ENCODE measurements at places on chromosomes 3 and 15.

DNA sequence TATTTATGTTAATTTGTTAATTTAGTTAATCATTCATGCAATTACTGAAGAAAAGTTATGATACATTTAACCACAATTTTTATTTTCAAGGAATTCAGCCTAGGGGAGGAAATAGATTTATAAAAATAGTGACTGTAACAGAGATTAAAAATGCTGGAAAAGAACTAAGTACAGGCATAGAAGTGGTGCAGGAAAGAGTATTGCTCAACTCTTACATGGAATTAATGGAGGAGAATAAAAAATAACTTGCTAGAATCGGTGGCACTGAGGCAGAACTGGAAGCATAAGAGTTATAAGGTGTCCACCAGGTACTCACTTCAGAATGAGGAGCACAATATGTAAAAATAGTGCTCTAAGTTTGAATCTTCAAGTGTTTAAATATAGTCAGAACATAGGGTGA lies 13.5 kb upstream of the OR5AC2 start:
- DNase-seq = no peak

DNA sequence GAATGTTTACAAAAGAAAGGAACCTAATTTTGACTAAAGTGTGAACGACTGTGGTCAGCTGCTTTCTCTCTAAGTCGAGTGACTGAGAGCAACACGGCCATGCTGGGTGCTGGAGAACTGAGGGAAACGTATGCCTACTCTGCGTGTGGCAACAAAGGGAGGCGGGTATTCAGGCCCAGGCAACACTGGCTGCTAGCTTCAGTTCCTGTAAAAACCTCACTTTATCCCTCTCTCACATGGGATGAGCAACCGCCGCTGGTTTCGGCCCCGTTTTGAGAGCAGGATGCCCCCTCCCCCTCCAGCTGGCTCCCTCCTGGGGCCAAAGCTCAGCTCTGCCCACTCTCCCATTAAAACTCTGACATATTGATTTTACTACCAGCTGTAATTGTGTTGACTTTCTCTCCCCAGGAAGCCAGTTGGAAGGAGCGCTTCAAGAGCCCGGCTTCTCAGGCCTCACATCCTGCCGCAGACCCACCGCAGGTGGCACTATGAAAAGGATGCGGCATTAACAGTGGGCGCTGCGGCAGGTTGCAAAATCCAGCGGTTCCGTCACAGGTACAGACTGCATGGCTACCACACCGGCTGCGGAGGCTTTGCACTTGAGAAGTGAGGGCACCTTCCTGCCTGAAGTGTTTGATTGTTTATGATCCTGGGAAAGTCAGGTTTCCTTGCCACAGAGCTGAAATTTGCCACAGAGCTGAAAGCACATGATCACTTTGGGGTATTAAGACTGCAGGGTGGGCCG lies 12.7 kb downstream of the PLXND1 start:
- no peak for DNase-seq

DNA sequence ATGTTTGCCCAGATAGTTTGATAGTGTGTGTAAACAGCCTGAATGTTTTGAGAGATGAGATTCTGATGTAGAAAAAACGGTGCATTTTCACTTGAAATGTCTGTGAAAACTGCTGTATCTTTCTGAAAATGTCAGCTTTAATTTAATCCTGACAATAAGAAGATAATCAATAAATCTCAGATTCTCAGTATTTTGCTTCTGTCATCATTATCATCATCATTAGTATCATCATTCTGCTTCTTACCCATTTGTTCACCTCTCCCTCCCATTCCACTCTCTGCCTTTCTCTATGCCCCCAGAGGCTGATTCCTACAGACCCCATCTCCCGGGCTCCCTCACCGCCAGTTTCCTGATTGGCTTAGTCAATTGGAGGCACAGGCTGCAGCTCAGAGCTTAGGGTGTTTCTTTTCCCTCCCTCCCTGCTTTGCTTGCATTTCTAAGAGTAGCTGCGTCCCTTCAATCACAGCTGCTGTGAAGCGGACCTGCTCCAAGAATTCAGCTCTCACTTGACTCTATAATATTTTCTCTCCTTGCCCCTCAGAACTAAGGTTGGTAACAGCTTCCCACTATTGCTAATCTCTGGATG lies 8.2 kb upstream of the SNTN start:
- no peak for DNase-seq

GRCh38 chr15:101037090-101037830 lies 118.1 kb downstream of the LRRK1 start:
- no peak for DNase-seq

- no peak for DNase-seq
These were observed 67.9 kb downstream of the IQSEC1 start for GRCh38 chr3:13005301-13005700.

DNA sequence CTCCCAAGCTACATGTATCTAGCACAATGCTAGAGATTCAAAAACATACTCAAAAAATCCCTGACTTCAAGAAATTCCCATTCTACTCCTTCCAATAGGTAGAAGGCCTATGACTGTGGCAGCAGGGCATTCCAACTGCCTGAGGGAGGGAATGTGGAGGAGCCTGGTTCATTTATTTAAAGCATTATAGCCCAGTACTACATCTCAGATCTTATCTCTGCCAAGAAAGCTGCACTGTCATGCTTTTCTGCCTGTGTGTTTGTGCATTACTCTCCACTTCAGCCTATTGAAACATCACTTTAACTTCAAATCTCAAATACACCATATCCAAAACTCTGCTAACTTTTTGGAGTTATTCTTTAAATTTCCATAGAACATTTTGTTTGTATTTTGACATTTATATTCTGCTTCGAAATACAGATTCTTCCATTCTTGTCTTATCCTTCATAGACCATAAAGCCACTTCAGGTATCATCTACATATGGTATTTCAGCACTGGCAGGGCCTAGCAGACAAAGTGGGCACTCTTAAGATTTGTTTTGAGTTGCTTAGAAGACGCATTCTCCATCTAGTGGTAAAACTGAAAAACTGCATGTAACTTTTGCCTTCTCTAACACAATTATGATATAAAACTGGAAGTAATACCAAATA lies 59.1 kb upstream of the NEDD4 start:
- DNase-seq = no peak

- no peak for DNase-seq
These were observed 123.4 kb downstream of the EPHB1 start for GRCh38 chr3:134918441-134918840.
